ENCODE measurements at places on chromosomes 6 and 20.

DNA sequence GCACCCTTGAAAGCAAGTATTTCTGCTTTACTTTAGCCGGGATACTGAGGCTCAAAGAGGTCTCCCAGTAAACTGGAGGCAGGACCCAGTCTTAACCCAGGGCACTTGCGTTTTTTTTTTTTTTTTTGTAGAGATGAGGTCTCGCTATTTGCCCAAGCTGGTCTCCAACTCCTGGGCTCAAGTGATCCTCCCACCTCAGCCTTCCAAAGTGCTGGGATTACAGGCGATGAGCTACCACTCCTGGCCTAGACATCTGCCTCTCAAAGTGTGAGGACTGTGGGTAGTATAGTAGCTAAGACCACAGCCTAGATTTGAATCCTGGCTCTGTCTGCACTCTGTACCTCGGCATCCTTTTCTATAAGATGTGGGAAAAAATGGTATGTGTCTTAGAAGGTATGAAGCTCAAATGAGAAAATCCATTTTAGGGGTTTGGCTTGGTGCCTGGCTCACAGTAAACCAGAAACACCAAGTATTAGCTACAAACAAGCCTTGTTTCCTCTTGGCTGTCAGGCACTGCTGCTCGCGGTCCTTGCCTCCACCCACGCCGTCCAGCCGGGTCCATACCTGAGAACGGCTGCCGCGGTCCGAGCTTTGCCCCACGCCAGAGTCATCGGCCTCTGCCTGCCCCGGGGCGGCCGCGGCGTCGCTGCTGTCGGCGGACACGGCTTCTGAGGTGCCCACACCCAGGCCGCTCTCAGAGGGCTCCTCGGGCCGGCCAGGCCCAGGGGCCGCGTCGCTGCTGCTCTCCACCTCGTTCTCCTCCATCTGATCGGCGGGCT, 1.2 kb downstream of the ZNF335 start:
- H3K36me3 ChIP-seq, result peaks cover 34% of the 10 kb centered on the region
- no peaks in the 10 kb centered on the region for H3K27me3 ChIP-seq
- peaks cover 3% of the 10 kb centered on the region for H3K4me1 ChIP-seq
- peak overlapping the region; percentile 99 for H3K4me3 ChIP-seq

DNA sequence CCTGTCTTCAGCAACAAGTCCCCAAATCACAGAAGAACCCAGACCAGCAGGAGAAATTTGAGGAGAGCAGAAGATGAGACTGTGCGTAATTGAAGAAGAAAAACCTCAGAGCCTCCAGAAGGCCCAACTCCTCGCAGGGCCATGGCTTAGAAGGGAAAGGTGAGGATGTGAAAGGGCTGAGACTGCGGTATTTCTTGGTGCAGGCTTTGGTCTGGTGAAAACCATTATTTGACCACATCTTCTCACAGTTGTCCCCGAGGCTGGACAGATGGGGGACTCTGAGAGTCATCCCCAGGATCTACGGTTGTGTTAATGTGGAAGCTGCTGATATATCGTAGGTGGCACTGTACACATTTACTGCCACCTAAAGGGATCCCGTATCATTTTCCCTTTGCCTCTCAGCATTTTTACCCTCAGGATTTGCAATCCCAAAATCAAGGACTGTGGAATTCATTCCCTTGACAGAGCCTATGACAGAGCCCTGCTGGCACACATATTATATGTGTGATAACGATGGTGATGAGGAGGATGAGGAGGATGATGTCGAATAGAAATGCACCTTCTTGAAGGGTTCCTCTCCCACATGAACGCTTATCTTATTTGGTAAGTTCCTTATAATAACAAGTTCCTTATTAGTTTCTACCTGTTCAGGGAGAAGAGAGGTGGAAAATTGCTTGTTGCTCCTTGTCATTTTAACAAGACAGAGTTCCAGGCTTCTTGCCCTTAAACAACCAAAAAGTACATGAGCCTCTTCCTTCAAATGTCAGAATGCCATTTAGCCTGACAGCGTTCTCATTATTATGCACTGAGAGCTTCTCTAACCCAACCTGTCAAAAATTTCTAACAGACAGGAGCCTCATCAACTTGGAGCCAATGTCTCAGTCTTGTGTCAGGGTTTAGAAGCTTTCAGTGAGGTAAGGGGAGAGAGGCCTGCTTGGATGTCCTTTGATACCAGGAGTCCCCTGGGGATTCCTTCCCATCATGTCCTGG, 135.8 kb downstream of the PXDC1 start:
- no peak overlapping the region for H3K4me3 ChIP-seq
- no peak overlapping the region for H3K27ac ChIP-seq
- DNase-seq, result no peak
- no peaks in the 10 kb centered on the region for H3K4me1 ChIP-seq
- H3K36me3 ChIP-seq, result no peaks in the 10 kb centered on the region

GRCh38 chr6:50993941-50994720, 175.5 kb downstream of the TFAP2B start:
- H3K4me1 ChIP-seq, result no peaks in the 10 kb centered on the region
- no peak overlapping the region for H3K4me3 ChIP-seq
- no peak overlapping the region for H3K27ac ChIP-seq
- DNase-seq, result no peak
- H3K27me3 ChIP-seq, result no peaks in the 10 kb centered on the region

GRCh38 chr20:46375771-46376170, 30.6 kb downstream of the ELMO2 start:
- no peaks in the 10 kb centered on the region for H3K4me1 ChIP-seq
- H3K27ac ChIP-seq, result no peak overlapping the region
- H3K27me3 ChIP-seq, result no peaks in the 10 kb centered on the region
- H3K4me3 ChIP-seq, result no peak overlapping the region
- no peak for DNase-seq

GRCh38 chr20:21315138-21315537, 12.0 kb downstream of the XRN2 start:
- H3K27me3 ChIP-seq, result no peaks in the 10 kb centered on the region
- DNase-seq, result no peak
- H3K27ac ChIP-seq, result no peak overlapping the region
- no peaks in the 10 kb centered on the region for H3K36me3 ChIP-seq
- peaks cover 6% of the 10 kb centered on the region for H3K4me1 ChIP-seq

- DNase-seq, result no peak
- peaks cover 7% of the 10 kb centered on the region for H3K27me3 ChIP-seq
- H3K4me3 ChIP-seq, result no peak overlapping the region
- H3K4me1 ChIP-seq, result peaks cover 11% of the 10 kb centered on the region
- H3K27ac ChIP-seq, result no peak overlapping the region
Measured at GRCh38 chr20:43188234-43188653, 1.5 kb downstream of the PTPRT start.

GRCh38 chr6:37556881-37557644, 57.4 kb upstream of the CCDC167 start:
- H3K4me1 ChIP-seq, result no peaks in the 10 kb centered on the region
- no peaks in the 10 kb centered on the region for H3K27me3 ChIP-seq
- no peaks in the 10 kb centered on the region for H3K36me3 ChIP-seq
- no peak overlapping the region for H3K27ac ChIP-seq

All from ascending aorta (tissue), 2 donors.